ENCODE measurements at places on chromosomes 11 and 22.

GRCh38 chr11:96213500-96213899 is 129.5 kb downstream of the MAML2 start:
- no peak for DNase-seq

- no peak for DNase-seq
These were observed 14.4 kb downstream of the YWHAH start for GRCh38 chr22:31958625-31959239.

GRCh38 chr22:37148031-37148651 is 1.6 kb downstream of the IL2RB start:
- no peak for DNase-seq

- no peak for DNase-seq
These were observed 44.1 kb downstream of the RSF1 start for GRCh38 chr11:77776455-77776854.

- no peak for DNase-seq
These were observed 10.6 kb downstream of the P2RX3 start for GRCh38 chr11:57348636-57349313.

DNA sequence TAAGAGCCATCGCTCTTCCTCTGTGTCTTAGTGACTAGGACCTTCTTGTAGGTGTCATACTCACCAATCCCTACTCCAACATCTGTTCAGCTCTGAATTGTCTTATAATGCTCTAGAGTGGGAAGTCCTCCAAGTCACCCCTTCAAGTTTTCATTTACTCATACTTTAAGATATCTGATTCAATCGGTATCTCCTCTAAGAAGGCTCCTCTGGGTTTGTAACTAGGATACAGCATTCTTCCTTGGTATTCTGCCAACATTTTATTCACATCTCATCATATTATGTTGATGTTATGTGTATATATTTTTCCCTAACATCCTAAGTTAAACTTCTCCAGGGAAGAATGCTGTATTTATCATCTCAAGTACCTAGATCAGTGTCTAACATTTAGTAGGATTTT is 662.1 kb downstream of the NTM start:
- DNase-seq, result no peak

DNA sequence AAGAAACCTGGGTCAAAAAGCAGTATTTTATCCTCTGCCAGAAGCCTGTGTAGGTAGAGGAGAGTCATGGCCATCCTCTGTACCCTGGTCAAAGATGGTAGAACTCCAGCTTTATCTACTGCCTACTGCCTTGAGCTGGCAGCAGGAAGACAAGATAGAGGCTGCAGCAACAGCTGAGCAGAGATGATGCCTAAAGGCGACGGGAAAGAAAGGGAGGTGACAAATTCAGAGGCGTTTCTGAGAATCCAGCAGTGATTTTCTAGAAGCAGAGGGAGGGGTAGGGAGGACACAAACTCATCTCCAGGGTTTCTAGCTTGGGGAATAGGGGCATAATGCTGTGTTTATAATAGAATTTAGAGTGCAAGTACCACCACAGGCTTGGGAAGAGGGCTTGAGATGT is 15.5 kb upstream of the C1QTNF4 start:
- no peak for DNase-seq

DNA sequence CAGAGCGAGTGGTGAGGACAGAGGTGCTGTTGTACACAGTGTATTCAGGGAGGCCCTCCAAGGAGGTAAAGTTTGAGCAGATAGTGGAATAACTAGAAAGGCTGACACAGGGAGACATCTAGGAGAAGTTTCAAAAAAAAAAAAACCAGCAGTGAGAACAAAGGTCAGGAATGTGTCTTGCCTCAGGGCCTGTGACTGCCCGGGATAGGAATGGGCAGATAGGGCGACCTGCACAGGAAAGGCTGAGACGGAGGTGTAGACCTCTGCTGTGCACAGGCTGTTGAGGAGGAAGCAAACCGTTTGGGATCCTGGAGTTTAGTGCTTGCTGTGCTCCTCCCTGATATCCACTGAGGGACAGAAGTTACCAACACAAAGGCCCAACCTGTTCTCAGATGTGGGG is 406.5 kb upstream of the B3GAT1 start:
- no peak for DNase-seq

GRCh38 chr11:122108192-122108799 is 7.7 kb downstream of the BLID start:
- no peak for DNase-seq

GRCh38 chr11:65129649-65130441 is 4.5 kb downstream of the SYVN1 start:
- no peak for DNase-seq

DNA sequence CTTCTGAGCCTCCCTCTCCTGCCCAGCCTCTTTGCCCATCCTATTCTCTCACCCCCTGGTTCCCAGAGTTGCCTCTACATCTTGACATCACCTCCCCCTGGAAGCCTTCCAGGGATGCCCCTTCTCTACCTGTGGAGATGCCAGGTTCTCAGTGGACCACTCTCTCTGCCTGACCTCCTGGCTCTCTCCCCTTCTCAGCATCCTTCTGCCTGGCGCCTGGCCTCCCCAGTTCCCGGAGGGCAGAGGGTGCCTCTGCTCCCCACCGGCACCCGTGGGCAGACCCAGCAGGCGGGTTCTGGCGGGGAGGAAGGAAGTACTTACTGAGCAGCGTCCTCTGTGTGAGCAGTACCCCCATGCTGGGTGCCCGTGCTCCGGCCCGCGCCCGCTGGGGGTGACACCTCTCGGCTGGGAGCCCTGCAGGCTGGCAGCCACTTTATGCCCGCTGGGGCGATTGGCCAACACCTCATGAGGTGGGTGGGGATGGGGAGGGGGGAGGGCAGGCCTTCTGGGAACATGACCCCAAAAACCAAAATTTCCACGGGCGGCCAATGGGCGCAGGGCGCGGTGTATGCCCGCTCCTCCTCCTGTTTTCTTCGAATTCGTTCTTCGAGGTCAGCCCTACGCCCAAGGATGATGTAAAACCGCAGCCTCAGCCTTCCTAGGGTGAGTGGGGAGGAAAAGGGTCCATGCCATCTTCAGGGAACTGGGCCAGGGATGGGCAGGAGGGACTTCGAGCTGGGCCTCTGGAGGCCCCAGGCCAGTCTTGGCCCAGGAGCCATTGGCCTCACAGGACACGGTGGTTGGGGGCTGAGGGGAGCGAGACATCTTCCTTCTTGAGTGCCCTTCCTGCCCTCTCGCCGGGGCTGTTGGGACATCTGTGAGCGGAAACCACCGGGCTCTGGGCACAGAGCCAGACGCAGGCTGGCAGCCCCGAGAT is at the start of gene OSM:
Gene OSM (minus strand): TSS at position 407 of the 937 bp plus-strand sequence. CDS start 52 bp downstream, at position 355.
- DNase-seq, result no peak

DNA sequence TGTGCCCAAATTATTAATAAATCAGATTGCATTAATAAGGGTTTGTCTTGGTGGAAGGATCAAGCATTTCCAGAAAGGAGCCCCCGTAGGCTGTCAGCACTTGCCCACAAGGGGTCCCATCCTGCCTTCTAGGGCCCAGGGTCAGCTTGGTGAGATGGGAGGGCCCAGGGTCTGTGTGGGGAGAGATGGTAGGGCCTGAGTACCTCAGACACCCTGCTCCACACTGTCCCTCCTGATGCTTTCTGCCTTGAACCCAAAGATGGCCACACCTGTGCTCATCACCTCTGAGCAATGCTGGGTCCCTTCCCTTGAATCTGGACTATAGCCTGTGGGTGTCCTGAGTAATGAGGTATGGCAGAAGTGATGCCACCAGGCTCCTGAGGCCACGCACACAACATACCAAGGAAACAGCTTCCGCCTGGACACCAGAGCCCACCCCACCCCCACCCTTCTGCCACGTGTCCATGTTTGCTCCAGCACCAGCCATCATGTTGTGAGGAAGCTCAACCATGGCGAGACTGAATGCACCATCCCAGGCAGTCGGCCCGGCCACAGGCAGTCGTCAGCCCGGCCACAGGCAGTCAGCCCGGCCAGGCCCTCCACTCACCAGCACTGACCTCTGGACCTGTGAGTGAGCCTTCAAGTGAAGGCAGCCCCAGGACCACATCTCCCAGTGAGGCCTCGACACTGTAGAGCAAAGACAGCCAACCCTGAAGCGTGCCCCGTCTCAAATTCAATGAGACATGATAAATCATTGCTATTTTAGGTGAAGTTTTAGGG is 6.8 kb downstream of the BET1L start:
- no peak for DNase-seq

DNA sequence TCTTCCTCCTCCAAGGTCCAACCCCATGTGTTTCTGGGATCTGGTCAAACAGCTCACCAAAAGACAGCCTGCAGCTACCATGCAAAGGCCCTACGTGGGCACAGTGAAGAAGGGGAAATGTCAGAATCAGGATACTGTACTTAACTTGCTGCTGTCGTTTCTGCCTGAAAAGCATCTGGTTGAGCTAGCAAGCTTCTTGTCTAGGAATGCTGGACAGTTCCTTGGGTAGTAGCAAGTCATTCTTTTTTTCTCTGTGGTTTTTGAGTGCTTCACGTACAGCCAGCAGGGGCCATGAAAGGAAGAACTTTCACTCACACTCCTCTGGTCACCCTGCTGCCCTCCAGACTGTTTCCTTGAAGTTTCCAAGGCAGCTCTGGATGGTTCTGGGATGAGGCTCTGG is 24.7 kb downstream of the RCOR2 start:
- no peak for DNase-seq

DNA sequence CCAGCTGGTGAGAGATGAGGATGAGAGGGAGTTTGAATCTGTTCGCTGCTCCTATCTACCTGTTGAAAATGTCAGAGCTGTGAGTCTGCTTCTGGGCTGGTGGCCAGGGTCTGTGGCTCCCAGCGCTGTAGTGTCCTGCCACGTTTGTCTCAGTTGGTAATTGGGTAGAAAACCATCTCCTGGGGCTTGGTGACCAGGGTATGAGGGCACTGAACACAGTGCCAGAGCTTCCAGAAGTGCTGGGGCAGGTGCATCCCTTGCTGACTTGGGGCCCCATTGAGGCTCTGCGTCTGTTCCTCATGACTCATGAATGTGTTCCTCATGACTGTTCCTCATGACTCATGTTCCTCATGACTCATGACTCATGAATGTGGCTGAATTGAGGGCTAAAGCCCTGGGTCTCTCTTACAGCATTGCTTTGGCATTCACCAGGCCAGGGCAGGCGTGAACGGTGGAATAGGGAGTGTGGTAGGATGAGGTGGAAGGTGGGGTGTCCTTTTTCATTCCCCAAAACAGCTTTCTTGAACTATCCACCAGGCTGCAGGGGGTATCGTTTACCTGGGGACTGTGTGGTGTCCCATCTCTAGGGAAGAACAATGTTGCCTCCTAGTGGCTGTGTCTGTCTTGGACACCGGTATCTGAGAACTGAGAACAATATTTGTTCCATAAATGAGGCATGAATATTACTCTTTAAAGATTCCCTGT is 139.5 kb downstream of the COMMD9 start:
- DNase-seq, result no peak

DNA sequence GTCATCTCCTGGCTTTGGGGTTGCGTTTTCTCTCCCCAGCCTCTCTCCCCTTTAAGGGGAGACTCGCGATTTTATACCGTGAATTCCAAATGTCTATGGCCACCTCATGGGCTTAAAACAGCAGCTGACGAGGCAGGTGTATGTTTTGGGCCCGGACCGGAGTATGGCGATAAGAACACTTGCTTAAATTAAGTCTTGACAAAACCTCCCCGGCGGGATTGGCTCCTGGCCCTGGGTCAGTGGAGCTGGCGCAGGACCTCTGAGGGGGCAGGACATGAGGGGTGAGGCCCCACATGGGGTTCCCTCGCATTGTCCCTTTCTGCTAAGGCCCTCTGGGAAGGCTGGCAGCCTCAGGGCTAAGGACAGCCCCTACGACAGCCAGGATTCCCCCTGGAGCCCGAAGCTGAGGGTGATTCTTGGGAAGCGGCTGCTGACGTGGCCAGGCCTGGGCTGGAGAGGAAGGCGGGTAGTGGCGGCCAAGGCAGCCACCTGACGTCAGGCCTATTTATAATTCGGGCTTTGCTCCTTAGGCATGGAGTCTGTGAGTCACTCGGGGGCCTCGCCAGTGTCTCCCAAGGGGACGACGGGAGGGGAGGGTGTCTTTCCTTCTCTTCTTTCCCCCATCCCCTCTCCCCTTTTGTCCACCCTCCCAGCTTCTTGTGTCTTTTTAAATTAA is 12.7 kb downstream of the MYO18B start:
- no peak for DNase-seq

DNA sequence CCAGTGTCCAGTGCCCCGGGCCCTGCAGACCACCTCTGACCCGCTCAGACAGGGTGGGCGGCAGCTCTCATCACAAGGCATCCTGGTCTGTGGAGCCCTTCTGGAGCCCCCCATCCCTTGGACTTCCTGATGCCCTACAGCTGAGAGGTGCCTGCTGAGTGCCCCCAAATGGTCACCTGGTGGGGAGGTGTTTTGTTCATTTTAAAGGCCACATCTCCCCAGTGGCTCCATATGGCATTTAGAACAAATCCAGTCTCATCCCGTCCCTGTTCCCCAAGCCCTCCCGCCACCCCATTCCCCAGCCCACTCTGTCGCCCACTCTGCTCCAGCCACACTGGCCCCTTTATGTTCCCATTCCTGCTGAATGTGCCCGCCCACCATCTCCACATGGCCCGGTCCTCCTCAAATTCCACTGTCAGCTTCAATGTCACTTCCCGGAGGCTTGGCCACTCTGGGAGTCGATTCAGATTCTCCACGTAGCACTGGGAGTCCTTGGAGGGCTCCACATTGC is 32.8 kb downstream of the OSBPL5 start:
- no peak for DNase-seq

GRCh38 chr11:122354025-122354697 is 238.1 kb upstream of the BLID start:
- DNase-seq, result no peak

DNA sequence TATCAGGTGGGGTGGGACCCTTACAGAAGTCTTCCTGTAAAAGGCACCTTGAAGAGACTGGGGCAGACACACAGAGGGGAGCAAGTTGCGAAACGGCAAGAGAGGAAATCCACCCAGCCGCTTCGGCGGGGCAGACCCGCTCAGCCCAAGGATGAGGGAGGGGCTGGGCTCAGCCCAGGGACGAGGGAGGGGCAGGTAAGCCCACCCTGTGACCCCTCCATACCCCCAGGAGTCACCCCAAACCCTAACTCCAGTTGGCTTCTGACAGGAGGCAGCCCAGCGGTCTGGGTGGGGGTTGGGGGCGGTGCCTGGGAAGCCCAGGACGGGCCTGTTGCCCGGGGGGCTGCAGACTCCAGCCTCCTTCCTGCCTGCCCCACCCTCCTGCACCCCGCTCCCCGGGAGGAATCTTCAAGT is 965 bp downstream of the OSBPL5 start:
- DNase-seq, result no peak

GRCh38 chr11:130979386-130979972 is 63.2 kb upstream of the SNX19 start:
- DNase-seq, result no peak
